Stimulated activated CD4-positive, alpha-beta T cell treated with anti-CD3 and anti-CD28 coated beads, Interleukin-4, amount 100 ng/mL, for 48 hours (primary cell): ENCODE measurements at places on chromosomes 2 and 18.

- DNase-seq = no peak
Observed at GRCh38 chr2:132692816-132693215, 22.8 kb upstream of the LYPD1 start.

GRCh38 chr2:112229348-112229747 lies 25.5 kb downstream of the ZC3H8 start:
- DNase-seq = no peak

GRCh38 chr2:160835166-160835565 lies 325.1 kb upstream of the TANK start:
- DNase-seq = no peak

DNA sequence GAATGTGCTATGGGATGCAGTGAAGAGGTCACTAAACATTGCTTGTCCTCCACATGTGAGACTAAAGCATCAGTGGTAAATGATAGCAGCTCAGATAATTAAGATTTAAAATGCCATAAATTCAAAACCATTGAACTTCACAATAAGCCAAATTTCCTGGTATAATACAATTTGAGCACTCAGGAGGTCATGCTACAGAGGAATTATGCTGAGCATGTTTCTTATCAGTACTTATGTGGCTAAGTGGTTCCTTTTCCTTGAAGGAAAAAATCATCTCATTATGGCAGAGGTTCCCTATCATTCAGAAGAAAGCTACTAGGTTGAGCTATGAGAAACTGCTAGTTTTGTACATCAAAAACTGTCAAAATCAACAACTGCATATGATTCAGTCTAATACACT lies 156.6 kb downstream of the AGPS start:
- DNase-seq = no peak

DNA sequence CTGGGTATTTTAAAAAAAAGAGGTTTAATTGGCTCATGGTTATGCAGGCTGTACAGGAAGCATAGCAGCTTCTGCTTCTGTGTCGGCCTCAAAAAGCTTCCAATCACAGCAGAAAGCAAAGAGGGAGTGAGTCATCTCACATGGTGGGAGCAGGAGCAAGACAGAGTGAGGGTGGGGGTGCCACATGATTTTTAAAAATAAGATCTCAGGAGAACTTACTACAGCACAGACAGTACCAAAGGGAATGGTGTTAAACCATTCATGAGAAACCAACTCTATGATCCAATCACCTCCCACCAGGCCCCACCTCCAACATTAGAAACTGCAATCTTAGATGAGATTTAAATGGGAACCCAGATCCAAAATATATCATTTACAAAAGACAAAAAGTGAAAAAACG lies 14.6 kb downstream of the ZNF519 start:
- DNase-seq = no peak

GRCh38 chr2:178450524-178450773 lies 526 bp downstream of the PRKRA start:
- DNase-seq = no peak

DNA sequence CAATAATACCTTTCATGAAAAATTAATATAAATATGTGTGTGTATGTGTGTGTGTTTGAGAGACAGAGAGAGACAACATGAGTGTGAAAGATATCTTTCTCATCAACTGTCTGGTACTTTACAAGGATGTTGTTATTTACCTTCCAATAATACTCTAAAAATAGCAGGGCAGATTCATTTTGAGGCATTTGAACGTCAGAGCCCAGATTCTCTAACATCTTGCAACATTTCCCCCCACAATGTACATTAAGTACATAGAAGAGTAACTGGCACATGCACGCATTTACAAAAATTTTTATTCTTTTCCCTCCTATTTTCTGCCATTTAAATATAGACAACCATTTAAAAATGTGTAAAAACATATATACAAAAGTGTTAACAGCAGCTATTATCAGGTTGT lies 100.9 kb downstream of the PID1 start:
- DNase-seq = no peak

GRCh38 chr18:3660739-3661515 lies 211.0 kb downstream of the TGIF1 start:
- no peak for DNase-seq

GRCh38 chr2:142270990-142271389 lies 140.2 kb upstream of the LRP1B start:
- DNase-seq = no peak

DNA sequence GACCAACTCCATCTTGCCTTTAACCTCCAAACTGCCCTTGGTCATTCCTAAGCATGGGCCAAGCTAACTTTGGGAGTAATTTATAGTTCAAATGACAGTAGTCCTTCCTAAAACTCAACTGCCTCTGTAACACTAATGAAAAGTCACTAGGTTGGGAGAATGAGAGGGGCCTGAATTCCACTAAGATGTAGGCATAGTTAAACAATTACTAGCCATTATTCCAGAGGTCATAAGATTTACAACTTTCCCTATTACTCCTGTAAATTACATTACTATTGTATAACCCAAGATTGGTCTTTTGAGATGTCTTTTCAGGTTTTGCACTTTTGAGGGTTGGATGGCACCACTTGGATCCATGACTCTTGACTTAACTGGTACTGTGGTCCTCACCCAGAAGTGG lies 94.6 kb downstream of the SPP2 start:
- no peak for DNase-seq

DNA sequence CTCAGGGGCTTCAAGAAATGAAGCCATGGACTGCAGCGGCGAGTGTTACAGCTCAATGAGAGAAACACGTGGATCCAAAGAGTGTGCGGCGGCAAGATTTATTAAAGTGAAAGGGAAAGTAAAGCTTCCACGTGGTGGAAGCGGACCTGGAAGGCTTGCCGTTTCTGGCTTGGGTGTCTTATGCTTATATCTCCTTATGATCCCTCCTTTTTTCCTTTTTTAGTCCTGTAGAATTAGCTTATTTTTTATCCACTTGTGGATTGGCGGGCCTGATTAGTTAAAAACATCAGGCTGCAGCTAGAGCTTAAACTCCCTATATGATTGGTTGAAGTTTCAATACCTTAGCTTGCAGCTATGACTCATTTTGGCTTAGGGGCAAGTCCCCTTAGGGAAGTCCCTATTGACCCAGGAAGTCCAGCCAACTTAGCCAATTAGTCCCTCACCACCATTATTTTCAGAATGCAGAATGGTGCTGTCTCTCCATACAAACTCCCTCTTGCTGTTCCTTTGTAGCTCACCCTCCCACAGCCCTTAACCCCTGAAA lies 11.6 kb upstream of the HNMT start:
- DNase-seq = no peak
